ENCODE measurements at places on chromosomes 11 and 22.

- DNase-seq, result peak; percentile 8
These were observed 86.9 kb upstream of the PARVA start for GRCh38 chr11:12290477-12290922.

GRCh38 chr11:2518983-2519340 lies 74.2 kb downstream of the KCNQ1 start:
- DNase-seq, result no peak

DNA sequence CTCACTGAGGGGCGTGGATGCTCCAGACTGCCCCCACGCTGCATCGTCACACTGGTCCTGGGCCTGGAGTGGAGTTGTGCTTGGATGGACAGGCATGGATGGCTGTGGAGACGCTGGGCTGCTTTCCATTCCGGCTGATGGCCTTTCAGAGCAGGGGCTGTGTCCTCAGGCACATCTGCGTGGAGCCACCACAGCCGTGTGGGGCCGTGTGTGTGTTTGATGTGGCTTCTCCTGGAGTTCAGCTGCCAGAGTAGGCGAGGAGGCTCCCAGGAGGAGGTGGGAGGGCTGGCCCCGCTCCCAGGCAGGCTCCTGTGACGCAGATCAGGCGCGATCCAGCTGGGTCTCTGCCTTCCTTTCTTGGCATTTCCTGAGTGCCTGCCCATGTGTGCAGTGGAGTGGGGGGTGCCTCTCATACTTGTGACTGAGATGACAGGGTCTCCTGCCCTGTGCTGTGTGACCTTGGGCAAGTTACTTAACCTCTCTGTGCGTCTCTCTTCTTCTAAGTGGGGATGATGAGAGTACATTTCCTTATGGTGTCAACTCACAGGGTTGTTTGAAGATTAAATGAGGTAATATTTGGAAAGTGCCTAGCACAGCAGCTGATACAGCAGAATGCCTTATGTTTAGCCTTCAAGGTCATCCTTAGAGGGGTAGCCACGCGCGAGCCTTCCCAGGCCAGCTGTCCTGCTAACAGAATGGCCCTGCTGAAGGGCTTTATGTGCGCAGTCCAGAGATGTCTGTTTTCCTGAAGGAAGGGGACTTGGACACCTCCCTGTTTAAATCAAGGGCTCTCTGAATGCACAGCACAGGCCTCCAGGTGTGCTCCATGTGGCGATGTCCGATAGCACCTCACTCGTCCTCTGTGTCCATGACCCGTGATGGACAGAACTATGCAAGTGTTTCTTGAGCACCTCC lies 33.5 kb downstream of the GLB1L2 start:
- no peak for DNase-seq

DNA sequence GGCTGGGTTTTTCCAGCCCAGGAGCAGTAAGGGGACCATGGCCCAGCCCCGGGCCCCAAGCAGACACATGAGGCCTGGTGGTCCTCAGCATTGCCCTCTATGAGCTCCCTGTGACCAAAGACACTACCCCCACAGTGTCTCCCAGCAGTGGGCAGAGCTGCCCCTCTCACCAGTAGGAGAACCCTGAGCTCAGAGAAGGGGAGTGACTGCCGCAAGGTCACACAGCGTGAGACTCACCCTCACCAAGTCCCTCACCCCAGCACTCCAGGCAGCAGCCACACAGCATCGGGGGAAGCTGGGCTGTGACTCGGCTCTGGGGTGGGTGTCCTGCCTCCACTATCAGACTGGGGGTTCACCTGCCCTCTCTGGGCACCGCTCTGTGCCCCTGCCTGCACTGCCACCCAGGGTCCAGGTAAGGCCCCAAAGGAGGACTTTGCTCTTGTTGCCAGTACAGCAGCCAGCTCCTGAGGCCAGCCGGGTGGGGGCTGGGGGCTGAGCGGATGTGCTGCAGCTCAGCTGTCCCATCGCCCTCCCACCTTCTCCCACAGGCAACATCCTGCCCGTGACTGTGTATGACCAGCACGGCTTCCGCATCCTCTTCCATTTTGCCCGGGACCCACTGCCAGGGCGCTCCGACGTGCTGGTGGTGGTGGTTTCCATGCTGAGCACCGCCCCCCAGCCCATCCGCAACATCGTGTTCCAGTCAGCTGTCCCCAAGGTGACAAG lies 7.9 kb upstream of the SH3BP1 start:
- no peak for DNase-seq

- no peak for DNase-seq
These were observed 15.4 kb downstream of the FAM83F start for GRCh38 chr22:40009951-40010671.

DNA sequence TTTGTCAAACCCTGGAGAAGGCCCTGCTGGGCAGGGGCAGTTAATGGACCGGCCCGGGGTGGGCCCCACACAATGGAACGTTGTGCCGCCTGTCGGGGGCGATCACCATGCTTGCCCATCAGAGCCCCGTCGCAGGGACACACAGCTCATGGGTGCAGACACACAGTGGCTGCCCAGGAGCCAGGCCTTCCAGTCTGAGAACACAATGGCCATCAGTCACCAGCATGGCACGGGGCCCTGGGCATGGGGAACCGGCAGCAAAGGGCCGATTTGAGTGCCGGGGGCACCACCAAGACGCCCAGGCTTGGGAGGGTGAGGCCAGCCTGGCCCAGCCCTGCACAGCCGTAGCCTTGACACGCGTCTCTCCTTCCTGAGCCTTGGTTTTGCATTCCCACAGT lies 7.1 kb downstream of the LINC01488 start:
- no peak for DNase-seq

DNA sequence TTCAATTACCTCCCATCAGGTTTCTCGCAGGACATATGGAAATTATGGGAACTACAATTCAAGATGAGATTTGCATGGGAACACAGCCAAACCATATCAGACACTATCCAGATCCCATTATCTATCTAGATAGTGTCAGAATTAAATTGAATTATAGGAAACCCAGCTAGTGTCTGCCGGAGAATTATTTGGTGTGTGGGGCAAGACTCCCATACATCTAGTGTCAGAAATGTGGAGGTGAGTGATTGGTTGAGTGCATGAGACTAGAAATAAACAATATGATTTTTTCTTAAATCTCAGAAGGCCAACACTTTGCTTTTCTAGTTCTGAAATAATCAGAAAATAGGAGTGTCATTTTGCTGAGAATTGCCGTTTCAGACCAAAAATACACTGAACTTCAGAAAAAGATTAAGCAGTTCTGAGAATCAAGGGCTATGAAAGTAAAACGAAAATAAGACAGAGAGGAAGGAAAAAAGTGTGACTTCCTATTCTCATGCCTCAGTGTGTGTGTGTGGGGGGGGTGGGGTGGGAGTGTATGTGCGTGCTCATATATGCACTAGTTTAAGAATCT lies 21.3 kb downstream of the CASP12 start:
- DNase-seq, result no peak

DNA sequence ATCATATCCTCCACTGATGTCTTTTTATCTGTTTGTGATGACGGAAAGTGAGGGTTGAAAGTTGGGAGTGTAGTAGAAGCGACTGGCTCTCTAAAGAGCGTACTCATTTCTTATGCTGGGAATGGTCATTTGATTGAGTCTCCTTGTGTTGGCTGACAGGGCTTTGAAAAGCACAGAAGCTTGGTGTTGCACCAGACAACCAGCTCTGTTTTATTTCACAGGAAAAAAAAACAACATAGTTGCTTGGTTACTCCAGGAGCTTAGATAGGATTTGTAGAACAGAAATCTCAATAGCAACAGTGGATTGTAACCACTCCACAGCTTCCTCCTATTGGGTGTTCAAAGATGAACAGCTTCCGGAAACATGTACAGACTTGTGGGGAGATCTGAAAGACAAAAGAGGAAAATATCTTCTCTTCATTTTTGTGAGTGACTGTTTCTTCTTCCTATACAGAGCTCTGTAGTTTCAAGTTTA lies 2.7 kb downstream of the RBM14 start:
- peak; percentile 38 for DNase-seq

- DNase-seq, result no peak
These were observed 65.4 kb upstream of the TTLL12 start for GRCh38 chr22:43252319-43252718.

DNA sequence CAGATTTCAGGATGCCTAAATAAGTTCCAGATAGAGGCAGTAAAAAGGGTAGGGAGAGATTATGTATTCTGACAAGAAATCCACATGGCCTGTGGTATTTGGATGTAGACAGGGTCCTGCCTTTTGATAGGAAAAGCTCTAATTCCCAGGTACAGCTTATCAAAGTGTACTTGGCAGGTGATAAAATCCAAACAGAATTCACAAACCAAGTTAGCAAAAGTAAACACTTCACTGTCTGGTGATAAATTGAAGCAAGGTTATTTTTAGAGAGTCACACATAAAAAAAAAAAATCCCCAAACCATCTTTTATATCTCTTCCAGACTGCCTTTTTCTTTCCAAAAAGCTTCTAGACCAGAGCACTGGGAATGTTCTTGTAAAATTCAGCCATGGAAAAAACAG lies 5.7 kb downstream of the CBLIF start:
- DNase-seq, result no peak

GRCh38 chr22:22818861-22819855 lies 68.5 kb upstream of the IGLL5 start:
- DNase-seq, result peak; percentile 60

- DNase-seq, result no peak
These were observed 875.6 kb downstream of the METTL15 start for GRCh38 chr11:28983780-28984179.

DNA sequence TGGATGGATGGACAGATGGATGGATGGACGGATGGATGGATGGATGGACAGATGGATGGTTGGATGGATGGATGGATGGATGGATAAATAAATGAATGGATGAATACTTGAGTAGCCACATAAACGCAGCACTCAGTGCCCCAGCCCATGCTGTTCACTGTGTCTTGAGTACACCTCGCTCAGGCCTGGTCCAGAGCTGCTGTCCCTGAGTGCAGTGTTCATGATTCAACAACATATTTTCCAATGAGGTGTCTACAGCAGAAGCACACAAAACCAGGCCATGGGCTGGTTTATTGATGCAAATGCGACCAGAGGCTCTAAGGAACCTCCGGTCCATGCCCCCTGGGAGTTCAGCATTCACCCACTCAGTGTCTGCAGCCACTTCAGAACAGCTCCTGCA lies 584.3 kb downstream of the BRD1 start:
- no peak for DNase-seq

GRCh38 chr11:94741022-94741679 lies 27.0 kb upstream of the AMOTL1 start:
- DNase-seq, result peak; percentile 44

DNA sequence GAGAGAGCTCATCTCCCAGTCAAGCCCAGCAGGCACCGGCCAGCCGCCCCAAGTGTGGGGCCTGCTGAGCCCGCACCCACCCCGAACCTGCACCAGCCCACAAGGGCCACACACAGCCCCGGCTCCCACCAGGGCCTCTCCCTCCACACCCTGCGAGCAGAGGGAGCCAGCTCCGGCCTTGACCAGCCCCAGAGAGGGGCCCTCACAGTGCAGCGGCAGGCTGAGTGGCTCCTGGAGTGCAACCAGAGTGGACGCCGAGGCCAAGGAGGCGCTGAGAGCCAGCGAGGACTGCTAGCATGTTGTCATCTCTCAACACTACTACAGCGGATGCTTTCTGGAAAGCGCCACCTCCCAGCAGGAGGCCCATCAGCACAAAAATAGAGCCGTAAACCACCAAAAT lies 10.9 kb downstream of the DEFB108B start:
- DNase-seq, result no peak

DNA sequence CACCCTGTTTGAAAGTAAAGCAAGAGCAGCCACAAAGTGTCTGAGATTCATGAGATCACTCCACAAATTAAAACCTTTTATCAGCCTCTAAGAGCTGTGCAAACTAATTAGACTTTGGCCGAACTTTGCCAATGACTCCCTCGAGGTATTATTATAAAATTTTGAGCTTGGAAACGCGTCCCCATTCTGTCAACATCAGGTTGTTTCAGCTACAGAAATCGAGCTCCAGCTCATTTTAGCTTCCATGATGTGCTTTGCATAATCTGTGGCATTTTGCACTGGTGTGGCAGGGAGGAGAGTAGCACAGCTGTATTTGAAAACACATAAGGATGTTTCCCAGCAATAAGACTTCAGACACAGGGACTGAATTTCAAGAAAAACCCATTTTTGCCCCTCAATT lies 872.2 kb downstream of the NTM start:
- no peak for DNase-seq

All from GM10248 (cell line).